ENCODE measurements at places on chromosomes 2 and 18.

GRCh38 chr18:33099626-33100025 is 326.8 kb upstream of the KLHL14 start:
- DNase-seq: no peak

DNA sequence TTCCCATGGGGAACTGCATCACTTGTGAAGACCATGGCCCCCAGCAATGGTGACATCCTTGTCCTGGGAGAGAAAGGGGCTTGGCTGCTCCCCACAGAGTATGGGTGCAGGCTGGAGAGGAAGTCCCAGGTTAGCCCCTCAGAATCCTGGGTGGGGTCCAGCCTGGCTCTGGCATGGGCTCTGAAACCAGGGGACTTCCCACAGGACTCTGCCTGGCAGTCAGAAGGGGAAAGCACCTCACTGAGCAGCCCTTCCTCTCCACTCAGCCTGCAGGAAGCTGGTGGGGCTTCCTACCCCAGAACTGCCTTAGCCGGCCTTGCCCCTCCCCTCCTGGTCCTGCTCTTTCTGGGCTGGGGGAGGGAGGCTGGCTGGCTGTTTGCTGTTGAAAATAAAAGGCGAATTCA is 3.7 kb downstream of the NEURL3 start:
- DNase-seq: no peak

- no peak for DNase-seq
Observed at GRCh38 chr2:102619414-102620319, at the start of gene SLC9A2. Gene SLC9A2 (plus strand): TSS chr2:102619553. CDS start chr2:102619849, 296 bp downstream.

- DNase-seq: no peak
Observed at GRCh38 chr2:220068846-220069245, 441.4 kb downstream of the SLC4A3 start.

GRCh38 chr2:176579608-176580007 is 310.4 kb downstream of the MTX2 start:
- DNase-seq: no peak

DNA sequence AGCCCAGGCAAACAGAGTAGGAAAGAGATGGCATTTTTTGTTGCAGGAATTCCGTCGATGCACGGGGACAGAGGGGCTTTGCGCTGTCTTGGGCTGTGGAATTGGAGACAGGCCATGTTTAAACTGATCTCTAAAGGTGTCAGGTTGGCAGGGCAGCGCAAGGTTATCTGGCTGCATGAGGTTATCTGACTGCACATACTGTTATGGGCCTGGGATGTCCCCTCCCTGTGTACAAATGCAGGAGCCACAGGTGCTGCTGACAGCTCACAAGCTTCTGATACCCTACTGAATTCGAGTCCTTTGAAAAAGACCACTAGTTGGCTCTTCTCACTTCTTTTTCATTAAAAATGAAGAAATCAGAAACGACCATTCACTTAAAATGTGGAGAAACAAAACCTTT is 255.4 kb downstream of the PLCL1 start:
- no peak for DNase-seq
